ENCODE measurements at places on chromosomes 5 and 9.

DNA sequence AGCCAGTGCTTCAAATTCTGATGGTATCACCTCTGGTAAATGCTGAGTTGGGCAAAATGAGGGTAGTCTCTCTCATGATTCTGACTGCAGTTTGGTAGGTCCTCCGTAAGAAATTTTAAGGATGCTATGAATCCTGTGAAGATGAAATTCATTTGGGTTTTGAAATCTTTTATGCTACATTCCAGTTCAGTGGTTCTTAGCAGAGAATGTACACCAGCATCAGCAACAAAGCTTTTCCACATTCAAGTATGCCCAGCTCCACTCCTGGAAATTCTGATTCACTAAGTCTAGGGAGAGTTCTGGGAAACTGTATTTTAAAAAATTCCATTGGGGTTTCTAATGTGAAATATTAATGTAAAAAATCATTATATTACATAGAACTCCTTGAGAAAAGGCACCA is 33.6 kb upstream of the ACOT12 start:
- no peak for DNase-seq

- DNase-seq: no peak
These were observed 5.3 kb downstream of the NINJ1 start for GRCh38 chr9:93128715-93129224.

DNA sequence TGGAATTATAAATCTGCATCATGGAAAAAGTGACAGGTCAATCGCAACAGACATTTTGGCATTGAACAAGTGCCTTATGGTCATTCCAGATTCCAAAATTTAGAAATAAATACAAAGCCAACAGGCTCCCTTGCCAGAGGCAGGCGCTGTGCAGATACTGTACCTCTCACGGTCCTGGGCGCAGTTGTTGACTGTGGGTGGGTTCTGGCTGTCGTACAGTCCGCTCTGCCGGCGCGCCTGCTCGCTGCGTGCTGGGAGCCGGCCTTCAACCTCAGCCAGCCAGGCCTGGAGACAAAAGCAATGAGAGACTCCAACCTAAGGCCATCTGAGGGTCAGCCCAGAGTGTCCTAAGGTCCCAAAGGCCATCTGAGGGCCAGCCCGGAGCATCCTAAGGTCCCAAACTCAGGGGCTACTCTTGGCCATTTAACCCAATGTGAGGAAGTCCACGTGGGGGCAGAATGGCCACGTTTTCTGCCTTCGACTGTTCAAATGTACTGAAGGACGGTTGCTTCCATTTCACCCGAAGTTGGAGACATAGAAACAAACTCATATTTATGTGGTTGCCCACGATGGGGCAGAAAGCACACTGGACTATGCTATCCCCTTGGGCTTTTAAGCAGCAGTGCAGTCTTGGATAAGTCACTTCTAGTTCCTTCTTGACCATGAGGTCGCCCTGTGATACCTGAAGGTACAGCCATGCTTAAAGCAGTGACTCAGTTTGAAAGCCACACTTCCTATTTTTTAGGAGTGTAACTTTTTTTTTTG is 65.2 kb downstream of the USP20 start:
- DNase-seq: no peak

DNA sequence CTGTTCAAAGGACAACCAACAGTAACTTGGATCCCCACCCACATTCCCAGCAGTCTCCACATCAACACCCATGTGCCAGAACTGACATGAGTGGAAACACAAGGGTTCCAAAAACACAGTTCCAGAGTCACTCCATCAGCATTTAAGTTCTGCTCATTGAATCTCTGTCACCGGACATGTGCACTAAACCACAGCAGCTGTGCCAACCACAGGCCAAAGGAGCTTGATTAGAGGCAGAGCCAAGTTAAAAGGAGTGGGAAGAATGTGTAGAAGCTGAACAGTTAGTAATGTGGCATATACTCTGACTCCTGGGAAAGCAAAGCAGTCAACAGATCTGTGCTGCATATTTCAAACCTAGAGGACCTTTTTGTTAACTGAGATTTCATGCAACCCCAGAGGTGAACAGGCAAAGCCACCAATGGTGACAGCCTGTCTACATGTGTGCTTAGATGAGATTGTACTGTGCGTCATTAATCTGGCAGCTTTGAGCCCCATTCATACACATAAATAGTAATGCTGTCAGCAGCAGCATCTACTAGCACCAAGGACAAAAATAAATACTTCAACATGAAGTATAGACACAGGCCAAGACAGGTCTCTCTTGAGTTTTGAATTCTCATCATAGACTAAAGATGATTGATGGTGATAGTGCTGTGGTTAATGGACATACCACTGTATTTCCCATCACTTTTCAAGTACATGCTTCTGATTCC is 16.4 kb upstream of the FST start:
- no peak for DNase-seq

- DNase-seq: no peak
These were observed 25.4 kb downstream of the IRF1 start for GRCh38 chr5:132465059-132465707.

DNA sequence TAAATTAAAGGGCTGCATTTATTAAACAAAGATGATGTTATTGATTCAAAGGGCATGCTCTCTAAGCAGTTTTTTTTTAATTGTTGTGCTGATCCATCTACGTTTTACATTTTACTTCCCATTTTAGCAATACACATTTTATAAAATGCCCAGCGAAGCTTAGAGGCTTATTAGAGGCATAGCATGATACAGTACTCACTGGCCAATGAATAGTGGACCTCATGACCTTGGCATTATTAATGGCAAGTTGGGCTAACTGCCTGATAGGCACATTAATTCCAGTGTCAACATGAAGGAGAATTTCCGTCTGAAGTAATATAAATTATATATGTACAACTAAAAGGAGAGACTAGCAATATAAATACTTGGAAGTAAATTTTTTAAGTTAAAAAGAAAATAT is 837.2 kb downstream of the EFNA5 start:
- no peak for DNase-seq

DNA sequence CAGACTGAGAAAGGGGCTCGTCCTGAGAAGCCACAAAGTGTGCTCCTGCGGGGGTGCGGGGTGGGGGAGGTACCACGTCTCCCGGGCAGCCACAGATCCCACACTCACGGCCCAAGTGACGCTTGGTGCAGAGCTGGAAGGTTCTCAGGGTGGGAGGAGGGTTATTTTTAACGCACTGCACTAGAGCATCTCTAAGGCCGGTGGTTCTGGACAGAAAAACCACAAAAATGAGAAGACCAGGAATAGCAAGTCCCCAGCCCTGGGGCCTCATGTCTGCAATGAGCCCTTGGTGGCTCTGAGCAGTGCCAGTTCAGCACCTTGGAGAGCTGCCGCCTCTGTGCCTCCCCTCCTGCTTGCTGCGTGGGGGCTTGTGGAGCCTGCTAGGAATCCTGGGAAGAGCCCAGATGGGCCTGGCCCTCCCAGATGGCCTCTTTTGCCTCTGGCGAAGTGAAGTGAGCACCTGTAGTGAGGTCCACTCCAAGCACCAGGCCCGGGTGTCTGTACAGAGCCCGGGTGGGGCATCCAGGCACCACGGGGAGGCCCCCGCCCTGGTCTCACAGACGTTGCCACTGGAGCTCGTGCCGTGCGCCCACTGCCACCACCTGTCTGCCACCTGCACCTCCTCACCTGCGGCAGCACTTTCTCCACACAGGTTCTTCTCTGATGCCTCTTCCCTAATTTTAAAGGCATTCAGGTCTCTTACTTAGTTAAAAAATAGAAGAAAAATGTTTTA is 48.9 kb upstream of the CACNA1B start:
- DNase-seq: no peak

GRCh38 chr5:37735649-37736347 is 104.0 kb downstream of the GDNF start:
- DNase-seq: no peak

GRCh38 chr5:149528281-149529060 is 22.8 kb downstream of the CSNK1A1 start:
- DNase-seq: no peak

GRCh38 chr9:134659688-134660131 is 18.1 kb downstream of the COL5A1 start:
- no peak for DNase-seq

- no peak for DNase-seq
These were observed 1.5 kb downstream of the CDC42SE2 start for GRCh38 chr5:131265311-131265803.

- DNase-seq: no peak
These were observed 92.4 kb downstream of the FRMD3 start for GRCh38 chr9:83445703-83446265.

- DNase-seq: no peak
These were observed 424.2 kb downstream of the TMEM161B start for GRCh38 chr5:87844449-87844848.

DNA sequence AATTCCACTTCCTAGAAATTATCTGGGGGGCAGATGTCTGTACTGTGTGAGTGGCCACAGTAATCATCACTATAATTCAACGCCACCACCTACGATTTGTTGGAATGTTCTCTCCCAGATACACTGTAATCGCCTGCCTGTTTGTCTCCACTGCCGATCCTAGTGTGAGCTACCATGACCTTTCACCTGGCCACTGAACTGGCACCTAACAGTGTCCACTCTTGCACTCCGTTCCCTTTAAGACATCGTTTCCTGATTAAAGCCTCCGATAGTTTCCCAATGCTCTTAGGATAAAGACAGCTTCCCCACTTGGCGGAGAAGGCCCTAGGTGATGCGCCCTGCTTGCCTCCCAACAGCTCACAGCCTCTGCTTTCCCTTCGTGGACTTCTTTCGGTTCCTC is 4.0 kb downstream of the PHYKPL start:
- no peak for DNase-seq

DNA sequence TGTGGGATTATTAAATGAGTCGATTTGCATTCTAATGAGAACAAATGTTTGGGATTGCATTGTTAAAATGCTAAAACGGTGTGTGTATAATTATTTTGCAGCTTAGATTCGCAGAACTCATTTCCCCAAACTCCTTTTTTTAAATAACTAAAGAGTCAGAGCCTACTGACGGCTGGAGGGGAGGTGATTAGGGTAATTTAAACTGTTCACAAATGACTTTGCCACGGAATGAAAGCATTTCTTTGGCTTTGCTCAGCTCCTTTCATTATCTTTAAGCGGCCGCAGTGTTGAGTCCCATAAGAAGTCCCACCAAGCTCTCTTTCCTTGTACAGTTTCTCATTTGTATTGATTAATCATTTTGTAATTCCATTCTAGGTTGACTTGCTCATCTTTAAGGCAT is 1632.8 kb downstream of the MAT2B start:
- no peak for DNase-seq

DNA sequence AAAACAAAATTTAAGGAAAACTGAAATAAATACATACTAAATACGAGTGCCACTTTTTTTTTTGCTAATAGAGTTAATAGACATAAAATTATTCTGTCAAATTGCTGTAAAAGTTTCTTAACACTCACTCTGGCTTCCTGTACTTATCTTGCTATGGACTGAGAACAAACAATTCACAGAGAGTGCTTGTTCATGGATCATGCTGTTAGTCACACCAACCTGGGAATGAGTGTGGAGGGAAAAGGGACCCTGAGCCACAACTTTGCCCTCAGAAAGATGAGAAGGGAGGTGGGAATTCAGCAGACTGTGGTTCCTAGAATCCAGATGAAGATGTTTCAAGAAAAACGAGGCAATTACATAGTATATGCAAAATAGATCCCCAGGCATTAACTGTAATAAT is 246.9 kb downstream of the FBXL7 start:
- DNase-seq: no peak

GRCh38 chr5:145948921-145949320 is 12.5 kb downstream of the SH3RF2 start:
- no peak for DNase-seq

- DNase-seq: no peak
These were observed 6.1 kb upstream of the STOML2 start for GRCh38 chr9:35108946-35109575.

Measured in stimulated activated CD4-positive, alpha-beta T cell treated with anti-CD3 and anti-CD28 coated beads, TNF-alpha, amount 100 ng/mL, for 1 hour (primary cell).